Activated CD8-positive, alpha-beta memory T cell treated with anti-CD3 and anti-CD28 coated beads, Interleukin-2, amount 10 ng/mL, durations not matched to agents 7 days and 5 days (primary cell): ENCODE measurements at places on chromosomes 12 and 14. TPM values are rescaled to one million over a fixed set of nuclear protein-coding genes. Genes with fewer than 3 reads are reported as not detected.
A peak's percentile ranks its signal among the peaks of the same experiment; 100 is the strongest.

The LPAR5 gene
- total RNA-seq = 18.5 TPM

The PIWIL1 gene
- total RNA-seq = not detected

The PLD4 gene
- not detected for total RNA-seq

The ADCY4 gene
- 1.6 TPM for total RNA-seq

The IAPP gene
- total RNA-seq = not detected

The NPFF gene
- not detected for total RNA-seq

The KCNMB4 gene
- total RNA-seq = 0.32 TPM

The HSP90AA1 gene
- 668 TPM for total RNA-seq

The NRIP2 gene
- not detected for total RNA-seq

The A2ML1 gene
- total RNA-seq = not detected

The PLBD1 gene
- total RNA-seq = not detected

DNA sequence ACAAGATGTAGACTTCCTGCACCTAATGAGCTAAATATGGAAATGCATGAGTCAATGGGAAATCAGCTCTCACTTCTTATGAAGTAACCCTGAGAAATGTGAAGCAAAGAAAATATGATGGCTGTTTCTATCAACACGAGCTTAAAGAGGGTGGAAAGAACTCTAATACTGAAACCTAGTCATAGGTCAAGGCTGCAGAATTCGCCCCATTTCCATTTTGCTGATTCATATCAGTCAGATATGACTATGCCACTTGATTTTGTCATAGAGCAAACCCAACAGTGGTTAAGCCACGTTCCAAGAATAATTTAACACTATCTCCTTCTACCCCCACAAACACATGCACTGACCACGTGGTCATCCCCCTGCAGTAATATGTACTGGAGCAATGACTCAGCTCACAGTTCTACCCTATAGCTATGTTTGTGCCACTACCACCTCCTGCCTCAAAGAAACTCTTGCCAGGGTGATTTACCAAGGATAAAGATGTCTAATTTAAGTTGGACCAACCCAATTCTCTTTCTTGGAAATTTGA lies 157.5 kb downstream of the TMTC3 start:
- peak; percentile 85 for DNase-seq

GRCh38 chr14:101276309-101277091 lies 284.8 kb upstream of the DIO3 start:
- no peak for DNase-seq

DNA sequence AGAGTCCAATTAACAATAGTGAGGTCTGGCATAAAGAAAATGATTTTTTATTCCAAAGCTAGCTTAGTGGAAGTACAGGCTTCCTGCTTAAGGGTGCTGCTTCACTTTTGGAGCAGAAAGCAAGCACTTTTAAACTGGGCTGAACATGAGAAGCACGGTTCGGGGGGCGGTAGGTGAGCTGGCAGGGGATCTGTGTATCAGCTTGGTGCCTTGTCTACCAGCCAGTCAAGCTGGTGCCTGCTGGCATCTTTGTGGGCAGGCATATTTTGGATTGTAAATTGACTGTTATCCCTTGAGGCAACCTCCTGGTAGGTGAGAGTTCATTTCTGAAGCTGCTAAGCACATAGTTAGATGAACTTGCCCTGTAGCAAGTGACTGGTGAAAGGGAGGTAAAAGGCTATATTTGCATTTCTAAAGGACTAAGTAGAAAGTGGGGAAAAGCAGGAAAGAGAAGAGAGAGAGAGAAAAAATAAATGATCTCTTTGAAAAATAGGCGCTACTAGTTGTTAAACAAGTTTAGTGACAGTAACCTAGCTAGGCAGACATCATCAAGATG lies 121.1 kb upstream of the SYT10 start:
- DNase-seq = no peak

- DNase-seq = no peak
Observed at GRCh38 chr12:94872671-94872970, 130.9 kb downstream of the NDUFA12 start.

GRCh38 chr12:131912518-131913274 lies 16.4 kb upstream of the PUS1 start:
- DNase-seq = no peak

- DNase-seq = peak; percentile 70
Observed at GRCh38 chr14:103625356-103626095, 3.5 kb upstream of the KLC1 start.

- DNase-seq = no peak
Observed at GRCh38 chr12:45231515-45232145, 15.7 kb downstream of the ANO6 start.

DNA sequence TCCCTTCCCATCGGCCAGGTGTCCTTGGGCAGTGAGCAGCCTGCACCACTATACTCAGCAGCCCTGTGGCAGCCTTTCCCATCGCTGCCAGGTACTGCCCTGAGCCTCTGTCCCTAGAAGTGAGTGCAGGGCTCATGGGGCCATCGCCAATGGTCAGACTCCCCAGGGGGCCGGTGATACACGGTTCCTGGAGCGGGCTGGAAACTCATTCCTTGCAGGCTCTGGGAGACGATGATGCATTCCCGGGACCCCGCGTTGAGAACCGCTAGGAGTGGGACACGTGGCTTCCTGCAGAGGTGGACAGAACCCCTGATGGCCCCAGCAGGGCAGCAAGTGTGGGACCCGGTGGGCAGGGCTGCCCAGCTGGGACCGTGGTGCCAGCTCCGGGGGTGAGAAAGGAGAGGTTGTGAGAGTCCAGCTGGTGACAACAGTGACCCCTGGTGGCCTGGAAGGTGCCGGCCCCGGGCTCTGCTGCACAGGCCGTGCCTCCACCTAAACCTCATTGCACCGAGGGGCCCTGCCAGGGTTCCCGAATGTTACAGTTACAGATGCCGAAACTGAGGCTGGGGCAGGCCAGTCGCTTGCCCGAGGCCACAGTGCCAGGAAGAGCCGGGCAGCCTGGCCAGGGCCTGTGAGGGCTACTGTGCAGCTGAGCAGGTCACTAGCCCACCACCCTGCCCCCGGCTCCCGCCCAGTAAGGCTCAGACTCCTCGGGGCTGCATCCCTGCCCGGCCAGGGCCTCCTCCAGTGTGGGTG lies 33.8 kb downstream of the FBRSL1 start:
- DNase-seq = peak; percentile 78

DNA sequence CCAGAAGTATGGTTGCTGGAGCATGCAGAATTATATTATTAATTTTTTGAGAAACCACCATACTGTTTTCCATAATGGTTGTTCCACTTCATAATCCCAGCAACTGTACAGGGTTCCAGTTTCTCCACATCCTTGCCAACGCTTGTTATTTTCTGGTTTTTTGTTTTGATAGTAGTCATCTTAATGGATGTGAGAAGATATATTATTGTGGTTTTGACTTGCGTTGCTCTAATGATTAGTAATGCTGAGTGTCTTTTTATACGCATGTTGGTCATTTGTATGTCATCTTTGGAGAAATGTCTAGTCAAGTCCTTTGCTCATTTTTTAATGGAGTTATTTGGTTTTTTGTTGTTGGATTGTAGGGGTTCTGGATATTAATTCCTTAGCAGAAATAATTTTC lies 58.1 kb downstream of the DAAM1 start:
- no peak for DNase-seq

- no peak for DNase-seq
Observed at GRCh38 chr12:47066278-47067025, 13.0 kb upstream of the PCED1B start.

DNA sequence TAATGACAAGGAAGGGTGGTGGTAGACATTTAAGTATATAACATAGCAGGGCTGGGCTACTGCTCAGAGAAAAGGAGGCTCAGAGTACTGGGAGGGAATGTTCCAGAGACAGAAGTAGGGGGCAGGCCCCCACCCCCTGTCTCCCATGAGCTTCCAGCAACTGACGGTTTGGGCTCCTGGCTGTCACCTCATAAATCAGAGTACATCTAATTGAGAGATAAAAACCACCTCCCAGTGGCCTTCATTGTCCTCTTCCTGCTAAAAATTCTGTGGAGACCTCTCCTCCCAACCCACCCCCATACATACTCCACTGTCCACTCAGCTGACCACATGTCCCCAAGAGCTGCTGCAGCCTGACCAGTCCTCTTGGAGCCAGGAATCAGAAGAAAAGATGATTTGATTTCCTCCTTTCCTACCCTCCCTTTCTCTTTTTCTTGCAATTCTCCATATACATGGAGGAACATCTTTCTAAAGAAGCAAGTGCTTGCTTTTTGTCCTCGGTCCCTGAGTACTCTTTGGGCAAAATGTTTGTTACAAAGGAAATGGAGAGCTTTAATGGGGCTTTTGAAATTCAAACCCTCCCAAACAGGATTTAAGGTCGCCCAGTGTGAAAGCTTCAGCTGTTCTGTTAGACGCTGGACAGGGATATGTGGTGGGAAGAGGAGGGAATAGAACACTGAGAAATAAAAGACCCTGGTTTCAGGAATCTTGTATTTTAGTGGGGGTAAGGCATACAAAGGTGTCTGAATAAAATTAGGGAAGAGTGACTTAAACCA lies 16.4 kb upstream of the KCNA5 start:
- DNase-seq = no peak

- no peak for DNase-seq
Observed at GRCh38 chr12:109462868-109463692, 14.0 kb downstream of the KCTD10 start.

DNA sequence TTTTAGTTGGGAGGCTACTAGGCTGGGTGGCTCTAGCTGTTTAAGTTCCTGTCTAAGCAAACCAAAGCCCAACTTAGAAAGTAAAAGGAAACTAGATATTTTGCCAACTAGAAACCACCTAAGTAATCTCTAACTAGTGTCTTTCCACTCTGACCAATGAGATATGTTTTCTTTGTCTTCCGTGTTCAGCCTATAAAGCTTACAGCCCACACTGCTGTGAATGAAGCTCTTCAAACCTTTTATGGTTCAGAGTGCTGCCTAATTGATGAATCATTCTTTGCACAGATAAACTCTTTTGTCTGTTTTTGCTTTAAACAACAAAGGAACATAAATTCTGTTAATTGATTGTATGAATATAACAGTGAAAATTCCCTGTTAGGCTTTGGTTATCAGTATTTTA lies 66.1 kb downstream of the FUT8 start:
- no peak for DNase-seq

DNA sequence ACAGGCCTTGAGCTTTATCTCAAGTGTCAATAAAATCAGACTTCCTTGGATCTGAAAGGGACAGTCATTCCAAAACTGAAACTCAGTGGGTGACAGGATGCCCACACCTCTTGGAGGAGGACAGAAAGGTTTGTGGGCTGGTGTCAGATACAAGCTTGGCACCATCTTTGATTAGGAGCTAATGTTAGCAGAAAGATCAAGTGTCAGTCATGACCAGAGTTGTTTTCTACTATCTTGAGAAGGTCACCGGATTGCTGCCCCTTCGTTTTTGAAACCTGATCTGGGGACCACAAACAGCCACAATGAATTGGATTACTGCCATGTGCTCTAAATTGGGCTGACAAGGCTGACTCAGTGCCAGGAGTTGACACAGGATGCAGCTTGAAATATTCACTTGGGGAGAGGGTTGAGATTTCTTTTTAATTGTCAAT lies 88.3 kb downstream of the OTOGL start:
- peak; percentile 59 for DNase-seq

- no peak for DNase-seq
Observed at GRCh38 chr14:68495101-68496039, 297.5 kb downstream of the ZFP36L1 start.

DNA sequence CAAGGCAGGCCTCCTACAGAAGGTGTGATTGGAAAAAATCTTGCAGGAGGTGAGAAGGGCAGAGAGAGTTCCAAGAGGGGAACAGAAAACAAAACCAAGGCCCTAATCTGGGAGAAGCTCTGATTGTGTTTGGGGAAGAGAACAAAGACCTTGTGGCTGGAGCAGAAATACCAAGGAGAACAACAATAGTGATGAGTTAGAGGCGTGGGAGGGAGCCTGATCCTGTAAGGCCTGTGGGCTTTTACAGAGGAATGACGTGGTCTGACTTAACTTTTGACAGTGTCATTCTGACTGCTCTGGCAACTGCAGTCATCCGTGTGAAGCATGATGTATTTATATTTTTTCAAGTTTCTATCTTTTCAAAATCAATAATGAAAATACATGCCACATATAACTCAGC lies 200.6 kb downstream of the ANO4 start:
- DNase-seq = no peak

- no peak for DNase-seq
Observed at GRCh38 chr12:2415568-2415944, 362.8 kb downstream of the CACNA1C start.

GRCh38 chr14:50260511-50260910 lies 29.1 kb upstream of the SOS2 start:
- no peak for DNase-seq

DNA sequence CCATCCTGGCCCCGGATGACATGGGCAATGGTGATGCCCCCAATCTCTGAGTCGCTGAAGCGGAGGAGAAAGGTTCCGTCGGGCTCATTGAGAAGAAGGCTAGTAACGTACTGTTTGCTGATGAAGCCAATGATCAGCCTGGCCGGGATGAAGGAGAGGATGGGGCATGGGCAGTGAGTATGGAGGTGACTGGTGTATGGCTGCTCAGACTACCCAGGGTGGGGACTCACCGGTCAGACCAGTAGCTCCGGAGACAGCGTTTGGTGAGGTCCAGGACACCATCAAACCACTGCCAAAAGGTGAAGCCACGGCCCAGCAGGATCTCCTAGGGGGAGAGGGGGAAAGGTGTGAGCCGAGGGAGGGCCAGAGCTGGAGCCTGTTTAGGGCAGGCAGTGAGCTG lies 10.9 kb downstream of the NAB2 start:
- no peak for DNase-seq

- DNase-seq = no peak
Observed at GRCh38 chr14:105474483-105475268, at the start of gene CRIP2. CRIP2 (plus strand) TSS chr14:105474821; CDS start chr14:105474863, 42 bp downstream.

GRCh38 chr12:106246891-106247673 lies 738 bp downstream of the CKAP4 start:
- DNase-seq = peak; percentile 65

DNA sequence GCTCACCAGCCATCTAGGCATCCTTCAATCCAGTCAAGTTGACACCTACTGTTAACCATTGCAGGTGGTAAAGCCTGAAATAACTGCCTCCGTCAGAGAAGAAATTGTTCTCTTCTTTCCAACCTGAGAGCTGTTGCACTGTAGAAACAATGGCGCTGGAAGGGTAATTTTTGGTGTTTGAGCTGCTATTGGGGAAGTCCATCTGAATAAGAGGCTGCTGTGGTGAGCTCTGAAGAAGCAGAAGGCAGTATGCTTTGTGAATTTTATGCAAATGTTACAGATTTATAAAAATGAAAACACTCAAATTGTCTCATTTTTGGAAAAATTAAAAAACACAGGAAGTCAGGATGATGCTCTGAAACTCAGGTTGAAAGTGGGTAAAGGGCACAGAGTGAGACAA lies 60.2 kb downstream of the SNAPC1 start:
- DNase-seq = no peak

- peak; percentile 36 for DNase-seq
Observed at GRCh38 chr14:100522616-100523099, 64.6 kb downstream of the BEGAIN start.

DNA sequence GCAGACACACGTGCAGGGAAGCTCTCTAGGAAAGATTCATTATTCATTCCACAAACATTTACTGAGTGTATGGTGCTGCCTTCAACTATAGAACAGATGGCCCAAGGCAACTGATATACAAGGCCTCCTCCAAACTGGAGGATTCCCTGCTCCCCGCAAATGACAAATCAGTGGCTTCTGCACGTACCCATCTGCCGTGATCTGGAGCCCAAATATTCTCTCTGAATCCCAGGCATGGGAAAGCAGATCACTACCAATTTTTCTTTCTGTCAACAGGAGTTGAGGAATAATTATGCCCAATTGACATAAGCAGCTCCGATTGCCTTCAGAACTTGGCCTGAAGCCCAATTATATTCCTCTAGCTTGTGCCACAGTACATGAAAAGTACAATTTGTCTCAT lies 174.2 kb upstream of the CCDC196 start:
- no peak for DNase-seq

GRCh38 chr12:96064966-96065365 lies 29.6 kb upstream of the LTA4H start:
- DNase-seq = no peak
